ENCODE measurements at places on chromosomes 3 and 15. TPM values are rescaled to one million over a fixed set of nuclear protein-coding genes. Genes with fewer than 3 reads are reported as not detected.

The ZIC4 gene
- total RNA-seq: not detected

The TMEM207 gene
- total RNA-seq: not detected

The RBM6 gene
- 40.1 TPM for total RNA-seq

The IGF2BP2 gene
- 39.6 TPM for total RNA-seq

The CASR gene
- total RNA-seq: not detected

The WDR93 gene
- total RNA-seq: 0.07 TPM

The TMEM42 gene
- total RNA-seq: 16.9 TPM

The SACM1L gene
- total RNA-seq: 38.1 TPM

The C2CD4A gene
- 1.4 TPM for total RNA-seq

The RGMA gene
- total RNA-seq: 1.3 TPM

The PTX3 gene
- total RNA-seq: 1,136 TPM

The FBXO40 gene
- not detected for total RNA-seq

The GUCA1C gene
- not detected for total RNA-seq

The CD47 gene
- total RNA-seq: 90.9 TPM

The NLGN1 gene
- 2.3 TPM for total RNA-seq

The ESYT3 gene
- 0.07 TPM for total RNA-seq

The TRIM71 gene
- not detected for total RNA-seq

The CAMP gene
- total RNA-seq: not detected

The RTP4 gene
- 0.59 TPM for total RNA-seq

The HDC gene
- not detected for total RNA-seq

The SH2D7 gene
- total RNA-seq: not detected

The DUOXA2 gene
- total RNA-seq: not detected

The ABHD5 gene
- 26.3 TPM for total RNA-seq
